ENCODE measurements at places on chromosomes 5 and 9. TPM values are rescaled to one million over a fixed set of nuclear protein-coding genes. Genes with fewer than 3 reads are reported as not detected.
A peak's percentile ranks its signal among the peaks of the same experiment; 100 is the strongest.

DNA sequence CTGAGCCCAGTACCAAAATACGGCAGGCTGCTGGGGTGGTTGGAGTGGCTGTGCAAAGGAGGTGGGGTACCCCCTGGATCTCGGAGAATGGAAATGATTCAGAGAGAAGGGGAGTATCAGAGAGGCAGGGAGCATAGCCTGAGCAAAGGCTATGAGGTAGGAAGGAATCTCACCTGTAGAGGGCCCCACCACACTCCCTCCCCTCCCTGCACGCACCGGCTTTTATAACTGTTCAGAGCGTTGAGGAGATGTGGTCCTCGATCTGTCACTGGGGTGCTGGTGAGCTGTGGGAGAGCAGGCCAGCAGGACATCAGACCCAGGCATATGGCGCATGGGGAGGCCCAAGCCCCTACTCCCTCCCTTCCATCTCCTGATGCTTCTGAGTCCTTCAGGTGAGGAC is 13.2 kb downstream of the PHF19 start:
- no peak for DNase-seq

GRCh38 chr9:22208846-22209585 is 199.9 kb upstream of the CDKN2B start:
- DNase-seq = no peak

DNA sequence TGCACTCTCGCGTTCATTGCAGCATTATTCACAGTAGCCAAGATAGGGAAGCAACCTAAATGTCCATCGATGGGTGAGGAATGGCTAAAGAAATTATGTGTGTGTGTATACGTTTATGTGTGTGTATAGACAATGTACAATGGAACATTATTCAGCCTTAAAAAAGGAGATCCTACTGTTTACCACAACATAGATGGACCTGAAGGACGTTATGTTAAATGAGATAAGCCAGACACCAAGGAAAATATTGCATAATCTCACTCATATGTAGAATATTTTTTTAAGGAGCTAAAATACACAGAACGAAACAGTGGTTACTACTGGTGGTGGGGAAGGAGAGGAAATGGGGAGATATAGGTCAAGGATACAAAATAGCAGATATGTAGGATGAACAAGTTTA is 2.4 kb downstream of the KIF2A start:
- DNase-seq = no peak

- no peak for DNase-seq
Observed at GRCh38 chr5:2178528-2178927, 295.8 kb upstream of the IRX4 start.

Gene RALGDS
- total RNA-seq = 59.7 TPM

Gene FABP6
- not detected for total RNA-seq

GRCh38 chr5:150188146-150188842 is 1.6 kb upstream of the SLC6A7 start:
- no peak for DNase-seq

Gene CDO1
- total RNA-seq = 72.8 TPM

DNA sequence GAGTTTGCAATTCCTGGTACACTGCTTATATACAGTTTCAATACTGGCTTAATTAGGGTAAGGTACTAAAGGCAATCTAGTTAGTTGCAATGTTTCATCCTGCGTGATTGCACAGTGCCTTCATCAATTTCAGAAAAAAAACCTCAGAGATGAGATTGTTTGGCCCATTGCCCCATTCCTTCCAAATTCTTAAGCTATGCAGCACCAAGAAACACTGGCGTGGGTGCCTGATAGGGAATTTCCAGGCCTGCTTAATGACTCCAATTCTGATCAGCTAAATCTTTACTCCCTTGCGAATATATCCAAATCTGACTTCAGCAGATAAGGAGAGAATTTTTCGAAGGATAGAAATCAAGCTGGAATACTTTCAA is 35.9 kb upstream of the GAS1 start:
- DNase-seq = no peak

DNA sequence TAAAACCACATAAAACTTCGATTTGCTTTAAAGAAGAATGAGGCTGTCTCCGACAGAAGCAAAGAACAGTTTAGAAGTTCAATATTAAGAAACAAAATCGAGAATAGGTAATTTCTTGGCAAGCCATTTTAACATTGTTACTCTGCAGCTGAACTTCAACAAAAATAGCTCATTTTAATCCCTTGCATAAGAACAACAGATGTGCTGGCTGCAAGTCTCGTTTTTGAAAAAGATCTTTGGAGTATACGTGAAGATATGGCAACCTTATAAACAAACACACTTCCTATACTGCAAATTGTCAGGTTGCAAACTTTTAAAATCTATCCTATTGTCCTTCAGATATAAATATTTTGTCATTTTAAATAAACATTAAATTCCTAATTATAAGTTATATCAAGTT is 71.5 kb downstream of the FBN2 start:
- no peak for DNase-seq

- DNase-seq = no peak
Observed at GRCh38 chr9:105093685-105094084, 150.8 kb upstream of the SLC44A1 start.

GRCh38 chr5:65535529-65535987 is 27.4 kb downstream of the CENPK start:
- DNase-seq = no peak

DNA sequence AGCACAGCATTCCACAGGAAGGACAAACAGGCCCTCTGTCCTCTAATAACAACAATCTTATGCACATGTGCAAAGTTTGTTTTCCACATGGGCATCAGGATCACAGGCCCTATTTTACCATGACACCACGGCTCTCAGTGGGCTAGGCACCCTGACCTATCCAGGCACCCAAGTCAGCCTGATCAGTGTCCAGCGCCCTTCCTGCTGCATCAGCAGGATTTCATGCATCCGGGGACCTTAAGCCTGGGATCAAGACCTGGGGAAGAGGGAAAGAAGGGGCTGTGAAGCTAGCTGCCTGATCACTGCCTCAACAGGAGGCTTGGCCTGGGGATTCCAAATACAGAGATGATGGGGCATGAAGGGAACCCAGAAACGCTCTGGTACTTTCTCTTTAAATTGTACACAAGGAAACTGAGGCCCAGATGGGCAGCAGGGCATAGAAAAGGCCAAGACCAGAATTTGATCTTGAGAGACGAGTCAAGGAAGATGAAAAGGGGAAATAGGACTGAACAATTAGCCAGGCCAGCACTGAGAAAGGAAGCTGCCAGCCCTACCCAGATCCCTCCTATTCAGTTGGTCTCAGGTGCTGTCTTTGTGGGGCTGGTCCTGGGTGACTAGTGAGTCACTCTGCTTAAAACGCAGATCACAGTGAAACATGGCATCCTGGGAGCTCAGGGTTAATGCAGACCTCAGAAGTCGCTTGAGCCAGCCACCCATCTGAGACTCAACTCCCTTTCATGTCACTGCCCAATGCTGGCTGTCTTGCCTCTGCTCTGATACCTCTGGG is 57.9 kb downstream of the SHB start:
- no peak for DNase-seq

DNA sequence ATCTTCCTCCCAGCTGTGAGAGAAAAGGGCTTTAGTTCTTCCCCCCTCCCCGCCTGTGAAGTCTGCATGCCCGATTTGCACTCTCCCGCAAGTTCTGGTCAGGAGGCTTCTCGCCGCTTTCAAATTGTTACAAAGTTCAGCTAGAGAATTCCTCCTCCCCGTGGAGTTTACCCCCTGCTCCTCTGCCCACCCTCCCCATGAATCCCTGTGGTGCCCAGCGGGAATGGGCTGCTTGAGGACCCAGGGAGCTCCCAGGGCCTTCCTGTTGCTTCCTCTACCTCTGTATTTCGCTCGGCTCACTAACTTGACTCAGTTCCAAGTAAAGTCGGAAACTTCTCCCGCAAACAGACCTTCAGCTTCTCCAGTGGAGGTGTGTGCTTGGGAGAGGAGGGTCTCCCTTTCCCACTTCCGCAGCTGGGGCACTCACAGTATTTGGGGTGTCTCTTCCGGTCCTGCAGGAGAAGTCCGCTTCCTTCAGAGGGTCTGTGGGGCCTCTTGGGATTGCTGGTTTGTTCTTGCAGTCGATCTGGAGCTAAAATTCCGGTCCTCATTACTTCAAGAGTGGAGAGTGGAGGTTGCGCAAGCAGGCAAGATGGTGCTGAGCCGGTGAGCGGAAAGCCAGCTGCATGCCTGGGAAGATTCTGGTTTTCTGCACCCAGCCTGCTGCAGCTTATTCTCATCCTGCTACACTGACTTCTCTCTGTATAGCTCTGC is 97.8 kb downstream of the ADAMTS12 start:
- no peak for DNase-seq

DNA sequence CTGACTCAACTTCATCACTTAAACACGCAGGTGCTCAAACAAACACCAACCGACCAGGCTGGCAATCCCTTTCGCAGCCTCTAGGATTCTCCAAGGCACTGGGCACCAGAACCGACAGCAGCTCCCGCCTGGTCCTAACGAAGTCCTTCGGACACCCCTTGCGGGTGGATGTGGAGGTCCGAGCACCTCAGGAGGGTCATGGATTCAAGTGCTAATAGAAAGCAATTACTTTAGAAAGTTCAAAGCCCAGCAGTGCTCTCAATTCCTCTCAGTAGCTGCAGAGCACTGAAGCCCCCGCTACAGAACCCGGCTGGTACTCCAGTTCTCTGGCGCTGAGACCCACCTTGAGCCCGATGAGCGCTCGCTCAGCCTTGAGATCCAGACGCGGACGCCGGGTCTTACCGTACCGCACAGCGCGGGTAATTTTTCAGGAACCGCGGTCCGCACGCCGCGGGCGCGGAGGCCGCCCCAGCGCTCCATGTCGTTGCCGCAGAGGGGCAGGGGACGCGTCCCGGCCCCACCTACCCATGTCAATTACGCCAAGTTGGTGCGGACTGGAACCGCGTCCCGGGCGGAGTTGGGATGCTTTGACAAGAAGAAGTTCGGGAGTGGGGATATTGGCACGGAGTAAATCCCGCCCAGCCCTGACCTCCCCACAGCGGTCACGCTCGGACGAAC is 638 bp downstream of the MARCHF3 start:
- DNase-seq = peak; percentile 65

- peak; percentile 68 for DNase-seq
Observed at GRCh38 chr5:172114875-172115422, 73.1 kb downstream of the STK10 start.

GRCh38 chr9:128091144-128091543 is 23.1 kb downstream of the SLC25A25 start:
- peak; percentile 84 for DNase-seq

GRCh38 chr9:133647148-133647547 is 11.0 kb downstream of the DBH start:
- no peak for DNase-seq

GRCh38 chr9:82034956-82035731 is 46.6 kb downstream of the SPATA31D1 start:
- no peak for DNase-seq

DNA sequence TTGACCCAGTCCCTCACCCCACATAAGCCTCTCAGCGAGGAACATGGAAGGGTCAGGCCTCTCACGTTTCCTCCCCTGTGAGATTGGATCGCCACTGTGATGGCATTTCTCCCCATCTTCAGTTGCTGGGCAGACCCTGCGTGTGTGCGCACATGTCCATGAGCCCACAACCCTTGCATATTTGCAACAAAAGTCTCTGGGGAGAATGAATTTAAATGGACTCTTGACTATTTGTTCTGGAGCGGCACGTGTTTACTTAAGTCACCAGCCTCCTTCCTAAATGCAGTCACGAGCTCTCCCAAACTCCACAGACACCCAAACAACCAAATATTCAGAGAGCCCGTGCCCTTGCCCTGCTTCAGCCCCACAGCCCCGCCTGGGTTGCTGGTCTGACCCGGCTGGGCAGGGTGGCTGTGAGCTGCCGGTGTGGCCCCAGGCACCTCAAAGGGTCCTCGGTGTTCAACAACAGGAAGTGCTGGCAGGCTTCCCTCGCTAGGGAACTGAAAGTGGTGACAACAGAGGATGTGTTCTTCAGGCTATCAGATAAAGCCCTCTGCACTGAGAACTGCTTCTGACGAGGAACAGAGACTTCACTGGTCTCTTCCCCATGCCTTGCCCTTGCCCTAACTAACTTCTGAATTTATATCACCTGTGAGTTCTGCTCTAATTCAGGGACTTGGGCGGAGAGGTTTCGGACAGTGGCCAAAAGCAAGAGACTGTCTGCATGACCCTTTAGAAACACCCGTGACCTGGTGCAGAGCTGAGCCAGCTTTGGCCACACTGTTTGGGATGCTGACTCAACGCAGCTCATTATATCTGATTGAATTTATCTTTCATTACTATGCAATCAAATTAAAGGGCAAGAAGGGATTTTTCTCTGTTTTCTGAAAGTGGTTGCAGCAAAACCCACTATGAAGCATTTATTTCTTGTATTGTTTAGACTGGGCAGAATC is 19.2 kb upstream of the CD180 start:
- peak; percentile 86 for DNase-seq

GRCh38 chr5:157020511-157021222 is 38.2 kb downstream of the HAVCR1 start:
- DNase-seq = no peak

DNA sequence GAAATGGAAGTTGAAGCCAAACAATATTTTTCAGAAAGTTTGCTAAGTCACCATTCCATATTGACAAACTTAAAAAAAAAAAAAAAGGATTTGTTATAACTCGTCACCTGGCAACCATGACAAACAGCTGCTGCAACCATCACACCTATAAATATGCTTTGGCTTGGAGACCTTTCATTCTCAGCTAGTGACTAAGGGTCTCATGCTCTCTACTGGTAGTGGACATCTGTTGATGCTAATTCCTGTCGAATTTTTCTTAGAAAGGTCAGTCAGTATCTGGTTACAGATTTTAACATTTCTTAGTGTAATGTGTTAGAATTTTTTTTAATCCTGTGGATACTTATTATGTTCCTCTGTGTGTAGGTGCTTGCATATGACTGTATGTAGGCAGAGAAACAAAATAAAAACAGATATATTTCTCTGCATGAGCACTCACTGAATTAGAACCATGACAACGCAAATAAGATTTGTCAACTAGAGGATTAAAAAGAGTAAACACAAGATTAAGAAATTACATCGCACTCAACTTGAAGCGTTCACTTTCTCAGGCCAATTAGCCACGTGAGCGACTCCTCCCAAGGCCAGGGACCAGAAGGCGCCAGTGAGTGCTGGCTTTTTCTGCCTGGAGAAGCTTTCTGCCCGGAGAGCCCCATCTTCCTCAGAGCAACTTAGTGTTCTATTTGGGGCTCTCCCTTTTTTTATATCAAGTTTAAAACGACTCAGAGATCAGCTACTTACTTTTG is 27.0 kb upstream of the ZNF622 start:
- DNase-seq = no peak

DNA sequence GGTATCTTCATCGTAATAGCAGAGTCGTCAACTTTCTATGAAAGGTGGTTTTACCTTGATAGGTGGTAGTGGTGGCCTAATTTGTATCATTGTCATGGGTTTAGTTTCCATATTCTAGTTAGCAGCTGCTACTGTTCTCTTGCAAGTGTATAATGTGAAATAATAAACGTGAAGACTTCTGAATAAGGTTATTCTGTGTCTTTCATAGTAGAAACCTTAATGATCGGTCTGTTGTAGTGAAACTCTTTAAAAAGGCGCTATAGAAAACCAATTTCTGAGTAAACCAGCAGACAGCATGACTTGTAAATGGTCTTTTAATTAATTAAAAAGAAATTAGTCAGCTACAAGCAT is 1.6 kb downstream of the SET start:
- DNase-seq = no peak

- peak; percentile 90 for DNase-seq
Observed at GRCh38 chr9:96655198-96655851, at the start of gene PRXL2C. Gene PRXL2C (minus strand): TSS chr9:96655317. CDS start chr9:96655281, 36 bp downstream.

GRCh38 chr9:70557661-70558369 is 143.4 kb upstream of the KLF9 start:
- DNase-seq = no peak
